ENCODE measurements at places on chromosomes 5 and 9. TPM values are rescaled to one million over a fixed set of nuclear protein-coding genes. Genes with fewer than 3 reads are reported as not detected.

GRCh38 chr9:4933177-4933576 lies 51.9 kb upstream of the JAK2 start:
- no peak for DNase-seq

- DNase-seq: no peak
Measured at GRCh38 chr9:126471084-126471624, 142.6 kb upstream of the LMX1B start.

DNA sequence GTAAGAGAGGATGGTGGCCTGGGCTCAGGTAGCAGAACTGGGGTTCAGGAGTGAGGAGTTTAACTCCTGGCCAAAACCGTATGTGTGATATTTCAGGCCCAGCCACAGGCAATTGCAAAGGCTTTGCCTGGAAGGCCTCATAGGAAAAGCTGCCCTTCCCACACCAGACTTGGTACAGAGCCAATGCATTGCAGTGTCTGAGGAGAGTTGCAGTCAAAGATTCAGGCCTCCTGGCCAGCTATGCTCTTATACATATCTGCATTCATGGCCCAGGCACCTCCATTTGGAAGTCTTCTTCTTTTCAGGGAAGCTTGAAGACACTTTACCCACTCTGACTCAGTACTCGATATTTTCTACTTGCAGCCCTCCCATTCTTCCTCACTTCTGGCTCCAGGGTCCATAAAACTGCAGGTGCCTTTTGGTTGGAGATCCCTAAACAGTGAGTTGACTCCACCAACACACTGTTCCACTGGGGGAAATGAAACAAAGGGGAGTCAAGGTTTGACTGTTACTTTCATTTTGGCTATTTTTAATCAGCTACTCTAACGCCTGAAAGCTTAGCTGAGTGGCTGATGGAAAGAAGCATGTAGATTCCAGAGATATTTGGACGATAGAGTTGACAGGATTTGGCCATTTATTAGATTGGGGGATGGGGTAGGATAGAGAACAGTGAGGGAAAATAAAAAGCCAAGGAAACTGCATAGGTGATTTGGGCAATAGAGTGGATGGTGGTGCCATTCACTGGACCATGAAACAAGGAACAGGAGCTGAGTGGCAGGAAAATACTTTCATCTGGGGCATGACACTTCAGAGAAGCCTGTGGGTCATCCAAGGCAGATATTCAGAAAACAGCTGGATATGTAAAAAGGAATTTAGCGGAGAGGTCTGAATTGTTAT lies 30.6 kb upstream of the IL33 start:
- DNase-seq: no peak

GRCh38 chr9:121944711-121945191 lies 148.4 kb downstream of the TTLL11 start:
- no peak for DNase-seq

The BTNL8 gene
- not detected for polyA plus RNA-seq

The NR2F1-AS1 gene
- polyA plus RNA-seq: 7.4 TPM

The DMXL1 gene
- 7.6 TPM for polyA plus RNA-seq

Data from SK-N-SH (cell line).